ENCODE measurements at places on chromosomes 7 and 10.

GRCh38 chr7:115034515-115034914, 112.6 kb downstream of the MDFIC start:
- no peak for DNase-seq

GRCh38 chr10:86410542-86411124, 44.0 kb upstream of the GRID1 start:
- DNase-seq: no peak

GRCh38 chr7:38600741-38601140, 30.4 kb downstream of the AMPH start:
- DNase-seq: no peak

GRCh38 chr10:119575506-119575905, 21.3 kb downstream of the TIAL1 start:
- no peak for DNase-seq

DNA sequence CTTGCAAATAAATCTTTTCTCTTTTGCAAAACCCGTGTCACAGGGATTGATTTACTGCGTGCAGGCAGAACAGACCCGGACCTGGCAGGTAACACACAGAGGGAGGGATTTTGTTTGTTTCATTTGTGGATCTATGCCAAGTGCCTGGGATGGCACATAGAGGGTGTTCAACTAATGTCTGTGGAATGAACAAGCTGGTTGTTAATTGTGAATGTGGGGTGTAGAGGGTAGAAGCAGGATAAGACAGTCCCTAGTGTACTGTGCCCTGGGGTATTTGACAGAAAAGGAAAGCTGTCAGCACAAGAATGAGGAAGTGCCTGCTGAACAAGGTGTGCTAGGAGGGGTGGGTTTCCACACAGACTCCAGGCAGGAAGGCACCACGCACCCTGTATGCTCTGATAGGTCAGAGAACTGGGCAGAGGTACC, 331.8 kb downstream of the CALN1 start:
- no peak for DNase-seq

DNA sequence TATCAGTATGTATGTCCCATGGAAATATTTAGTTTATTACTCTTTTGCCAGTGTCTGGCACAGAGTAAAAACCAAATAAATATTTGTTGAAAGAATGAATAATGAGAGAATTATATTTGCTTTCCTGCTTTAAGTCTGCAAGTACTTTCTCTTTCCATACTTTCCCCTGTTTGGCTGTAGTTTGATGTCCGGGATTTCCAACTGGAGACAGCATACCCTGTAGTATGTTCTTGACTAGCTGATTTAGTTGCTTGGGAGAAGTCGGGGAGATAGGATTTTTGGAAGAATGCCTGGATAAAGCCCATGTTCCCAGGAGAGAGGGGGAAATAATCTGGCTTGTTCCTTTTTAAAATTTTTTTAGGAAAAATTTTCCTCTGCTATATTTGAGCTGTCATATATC, 516.1 kb downstream of the CCSER2 start:
- DNase-seq: no peak

- no peak for DNase-seq
These were observed 104.5 kb downstream of the CXCL12 start for GRCh38 chr10:44280226-44281014.

DNA sequence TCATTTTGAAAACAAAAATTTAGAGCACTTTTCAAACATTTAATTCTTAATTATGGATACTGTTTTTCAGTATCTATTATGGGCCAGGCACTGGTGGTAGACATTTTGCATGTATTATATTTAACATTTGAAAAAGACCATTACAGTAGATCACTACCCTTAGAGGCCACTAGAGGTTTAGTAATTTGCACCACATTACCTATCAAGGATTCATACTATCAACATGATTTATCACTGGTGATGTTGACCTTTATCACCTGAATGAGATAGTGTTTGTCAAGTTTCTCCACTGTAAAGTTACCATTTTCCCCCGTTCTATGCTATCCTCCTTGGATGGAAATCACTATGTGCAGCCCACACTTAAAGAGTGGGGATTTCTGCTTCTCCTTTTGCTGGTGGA, 4.4 kb upstream of the SNX13 start:
- DNase-seq: no peak

GRCh38 chr7:116576350-116577319, 51.8 kb downstream of the CAV1 start:
- DNase-seq: no peak

GRCh38 chr10:4546500-4546899, 279.5 kb upstream of the AKR1E2 start:
- DNase-seq: no peak

GRCh38 chr7:51154201-51154600, 162.4 kb downstream of the COBL start:
- DNase-seq: no peak

DNA sequence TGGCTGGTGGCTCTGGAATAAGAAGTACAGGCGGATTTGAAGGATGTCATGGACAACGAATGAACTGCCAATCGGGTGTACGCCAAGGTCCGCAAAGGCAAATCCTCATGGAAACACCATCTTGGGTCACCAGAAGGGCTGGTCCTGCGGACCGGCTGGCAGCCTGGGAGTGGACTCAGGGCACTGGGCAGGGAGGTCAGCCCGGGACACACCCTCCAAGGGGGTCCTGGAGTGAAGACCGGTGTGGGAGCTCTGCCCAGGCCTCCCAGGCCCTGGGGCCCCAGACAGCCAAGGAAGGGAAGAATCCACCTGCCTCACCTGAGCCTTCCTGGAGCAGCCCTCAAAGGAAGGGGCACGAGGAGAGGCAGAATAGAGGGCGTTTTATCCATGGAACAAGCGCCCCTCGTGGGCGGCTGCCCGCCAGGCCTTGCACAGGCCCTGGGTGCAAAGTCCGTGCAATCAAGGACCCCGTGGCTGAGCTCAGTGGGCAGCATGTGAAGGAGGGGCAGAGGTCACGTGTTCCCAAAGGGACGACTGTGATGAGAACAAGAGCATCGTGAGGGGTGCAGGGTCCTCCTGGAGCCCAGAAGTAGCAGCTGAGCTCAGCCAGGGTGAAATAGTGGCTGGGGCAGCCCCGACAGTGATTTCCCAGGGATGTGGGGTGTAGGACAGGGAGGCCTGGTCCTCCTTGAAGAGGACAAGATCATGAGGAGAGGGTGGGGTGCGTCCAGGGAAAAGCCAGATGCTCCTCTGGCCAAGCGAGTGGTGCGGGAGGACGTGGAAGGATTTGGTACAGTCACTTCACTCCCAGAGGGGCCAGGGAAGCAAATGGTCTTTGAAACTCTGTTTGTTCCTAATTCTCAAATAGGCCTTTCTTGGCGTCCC, 105.2 kb downstream of the TCERG1L start:
- DNase-seq: no peak

DNA sequence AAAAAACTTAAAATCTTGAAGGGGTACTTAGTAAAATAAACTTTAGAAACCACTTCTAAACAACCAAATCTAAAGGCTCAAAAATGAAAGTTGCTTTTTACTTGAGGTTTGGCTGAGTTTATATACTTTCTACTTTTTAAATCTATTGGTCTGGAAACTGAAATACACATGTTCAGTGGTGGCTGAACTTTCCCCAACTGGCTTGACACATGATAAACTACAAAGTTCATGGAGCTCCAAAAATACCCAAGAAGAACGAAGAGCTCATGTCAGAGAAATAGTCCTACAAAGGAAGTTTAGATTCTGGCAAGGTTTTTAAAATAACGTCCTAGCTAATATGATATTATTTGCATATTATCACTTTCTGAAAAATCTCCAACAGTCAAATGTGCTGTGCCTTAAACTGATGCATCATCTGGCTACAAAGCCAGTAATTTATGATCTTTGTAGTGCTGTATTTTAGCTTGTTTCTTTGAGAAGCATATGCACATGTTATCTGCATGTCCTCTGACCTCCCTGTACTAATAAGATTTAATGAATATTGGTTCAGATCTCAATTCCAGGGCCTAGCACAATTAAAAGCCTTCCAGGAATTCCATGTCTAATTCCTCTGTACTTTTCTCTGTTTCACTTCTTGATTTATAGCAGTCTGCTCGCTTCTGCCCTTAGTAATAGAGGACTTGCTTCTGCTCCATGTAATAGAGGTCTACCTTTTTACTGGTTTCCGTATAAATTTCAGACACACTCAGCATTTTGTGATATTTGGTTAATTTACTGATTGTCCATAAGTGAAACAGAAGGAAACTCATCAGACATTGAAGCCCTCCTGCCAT, 28.2 kb downstream of the SEMA3C start:
- no peak for DNase-seq

DNA sequence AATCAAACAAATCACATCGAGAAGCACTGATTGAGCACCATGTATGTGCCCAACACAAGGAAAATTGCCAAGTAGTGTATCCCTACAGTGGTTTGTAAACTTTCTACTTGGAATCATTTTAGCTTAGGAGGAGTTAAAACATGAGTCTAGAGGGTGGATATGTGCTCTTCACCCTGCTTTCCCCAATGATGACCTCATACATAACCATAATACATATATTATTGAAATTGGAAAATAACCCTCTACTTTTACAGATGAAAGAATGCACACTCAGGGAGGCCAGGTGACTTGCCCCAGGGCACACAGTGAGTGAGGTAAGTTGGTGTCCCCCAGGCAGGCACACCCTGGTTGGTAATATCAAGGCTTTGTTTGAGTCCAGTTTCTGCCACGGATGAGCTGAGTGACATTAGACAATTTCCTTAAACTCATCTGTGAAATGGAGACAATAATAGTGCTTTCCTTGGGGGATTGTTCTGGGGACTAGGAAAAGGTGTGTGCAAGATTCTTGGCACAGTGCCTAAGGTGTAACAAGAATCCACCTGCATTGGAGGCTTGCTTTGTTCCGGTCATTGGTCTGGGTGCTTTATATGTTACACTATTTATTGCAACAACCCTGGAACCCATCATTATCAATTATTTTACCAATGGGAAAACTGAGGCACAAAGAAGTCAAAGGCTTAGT, 50.7 kb downstream of the BPGM start:
- DNase-seq: no peak

GRCh38 chr10:122144199-122144598, 126.9 kb upstream of the BTBD16 start:
- no peak for DNase-seq

- no peak for DNase-seq
These were observed 245.6 kb upstream of the FZD8 start for GRCh38 chr10:35887685-35888084.

- no peak for DNase-seq
These were observed 21.9 kb downstream of the CHCHD3 start for GRCh38 chr7:133060004-133060403.

DNA sequence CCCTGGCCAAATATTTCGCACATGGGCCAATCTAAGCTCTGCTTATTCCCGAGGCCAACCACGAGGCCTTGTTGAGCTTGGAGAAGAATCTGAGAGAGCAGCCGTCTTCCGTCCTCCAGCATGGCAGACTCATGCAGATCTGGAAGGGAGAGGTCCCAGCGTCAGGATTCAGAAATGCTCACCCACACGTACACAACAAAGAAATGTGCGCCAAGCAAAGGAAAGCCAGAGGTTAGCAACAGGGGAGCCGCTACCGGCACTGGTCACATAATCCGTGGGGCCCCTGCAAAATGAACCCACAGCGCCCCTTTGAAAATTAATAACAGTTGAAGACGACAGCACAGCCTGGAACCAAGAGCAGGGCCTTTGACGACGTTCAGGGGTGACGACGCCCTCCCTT, 25.4 kb upstream of the PRKAG2 start:
- DNase-seq: no peak

DNA sequence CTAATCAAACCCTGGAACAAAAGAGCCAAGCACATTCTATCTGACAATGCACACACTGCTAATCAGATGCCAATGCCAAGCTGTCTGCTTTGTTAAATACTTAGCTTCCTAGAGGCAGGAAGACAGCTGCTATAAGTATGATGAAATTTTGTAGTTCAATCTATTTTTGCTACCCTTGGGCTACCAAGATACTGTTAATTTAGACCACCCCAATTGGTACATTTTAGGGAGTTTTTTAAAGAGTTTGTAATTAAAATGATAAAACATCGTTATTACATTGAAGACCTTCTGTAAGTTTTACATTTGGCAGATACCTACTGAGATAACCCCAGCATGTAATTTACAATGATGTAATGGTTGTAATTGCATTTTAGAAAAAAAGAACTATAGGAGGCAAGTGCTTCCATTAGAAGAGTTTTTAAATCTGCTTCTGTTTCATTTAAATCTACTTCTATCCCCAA, 268.5 kb downstream of the ADK start:
- DNase-seq: no peak

GRCh38 chr10:93039721-93040120, 20.9 kb upstream of the CYP26C1 start:
- no peak for DNase-seq

DNA sequence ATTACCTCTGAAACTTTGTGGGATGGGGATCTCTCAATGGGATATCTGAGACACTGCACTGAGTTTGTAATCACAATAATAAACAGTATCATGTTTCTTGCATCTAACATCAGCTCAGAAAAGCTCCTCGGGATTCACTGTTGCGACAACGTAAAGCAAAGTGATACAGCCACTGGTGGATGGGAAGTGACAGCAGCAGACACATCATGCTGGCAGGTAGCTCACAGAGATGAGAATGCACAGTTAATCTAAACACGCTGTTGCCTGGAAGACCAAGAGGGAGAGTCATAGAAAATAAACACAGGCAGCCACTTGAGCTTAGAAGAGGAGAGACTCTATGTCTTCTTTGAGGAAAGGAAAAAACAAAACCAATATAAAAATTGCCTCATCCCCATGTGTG, 513.8 kb downstream of the MAGI2 start:
- DNase-seq: no peak

DNA sequence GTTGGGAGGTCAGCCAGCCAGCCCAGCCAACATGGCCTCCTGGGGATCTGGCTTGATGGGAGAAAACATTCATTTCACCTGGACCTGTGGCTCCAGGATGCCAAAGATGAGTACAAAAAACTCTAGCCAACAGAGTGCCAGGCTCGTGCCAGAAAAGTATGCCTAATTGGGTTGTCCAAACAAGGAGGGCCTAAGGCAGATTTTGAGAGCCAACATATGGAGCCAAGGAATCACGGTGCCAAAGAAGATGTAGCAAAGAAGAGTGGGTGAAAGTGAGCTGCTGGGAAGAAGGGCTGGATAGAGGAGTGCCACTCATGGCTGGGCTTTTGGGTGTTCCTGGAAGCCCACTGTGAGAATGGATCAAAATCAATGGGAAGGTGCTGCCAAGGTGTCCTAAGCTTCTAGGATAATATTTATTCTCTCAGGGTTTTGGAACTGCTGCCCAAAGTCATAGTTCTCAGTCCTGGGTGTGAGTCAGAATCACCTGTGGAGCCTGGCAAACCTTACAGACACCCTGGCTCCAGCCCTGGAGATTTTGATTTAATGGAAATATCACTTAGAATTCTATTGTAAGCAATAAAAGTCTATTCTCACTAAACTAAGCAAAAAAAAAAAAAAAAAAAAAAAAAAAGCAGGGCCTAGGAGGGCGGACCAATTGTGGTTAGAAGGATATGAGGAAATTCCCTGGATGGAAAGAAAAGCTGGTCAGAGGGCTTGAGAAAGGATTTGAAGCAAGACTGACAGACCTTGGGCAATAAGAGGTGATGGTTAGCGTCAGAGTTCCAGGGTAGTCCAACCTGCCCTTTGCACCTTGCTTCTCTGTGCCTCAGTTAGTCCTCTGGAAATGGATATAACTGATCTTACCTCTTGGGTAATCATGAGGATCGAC, 182.2 kb upstream of the PRR15 start:
- DNase-seq: no peak

- no peak for DNase-seq
These were observed 26.4 kb downstream of the BBS9 start for GRCh38 chr7:33155811-33156210.
